ENCODE measurements at places on chromosomes 2 and 18.

GRCh38 chr2:125386074-125386473, 1269.9 kb upstream of the GYPC start:
- H3K27ac ChIP-seq = no peak overlapping the region
- H3K4me1 ChIP-seq = no peaks in the 10 kb centered on the region
- H3K4me3 ChIP-seq = no peak overlapping the region
- no peak for DNase-seq
- no peaks in the 10 kb centered on the region for H3K36me3 ChIP-seq

DNA sequence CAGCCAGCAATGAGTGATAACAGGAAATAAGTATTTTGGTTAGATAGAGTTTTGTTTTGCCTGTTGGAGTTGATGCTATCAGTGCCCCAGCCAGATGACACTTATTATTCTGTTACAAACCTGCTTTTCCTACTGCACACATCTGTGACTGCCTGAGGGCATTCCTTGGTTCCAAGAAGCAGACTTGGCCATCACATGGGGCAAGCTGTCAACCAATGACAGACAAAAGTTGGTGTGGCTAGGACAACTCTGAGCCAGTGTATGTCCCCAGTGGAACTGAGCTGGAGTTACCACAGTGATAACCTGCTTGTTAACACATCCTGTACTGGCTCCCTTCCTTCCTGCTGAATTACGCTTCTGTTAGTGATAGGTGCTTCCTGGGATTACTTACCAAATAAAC, 54.5 kb downstream of the FAM171B start:
- H3K27ac ChIP-seq = no peak overlapping the region
- no peaks in the 10 kb centered on the region for H3K27me3 ChIP-seq
- no peak overlapping the region for H3K4me3 ChIP-seq
- DNase-seq = no peak
- no peaks in the 10 kb centered on the region for H3K36me3 ChIP-seq
- H3K4me1 ChIP-seq = no peaks in the 10 kb centered on the region

GRCh38 chr2:162646794-162647193, 191.8 kb downstream of the KCNH7 start:
- H3K4me1 ChIP-seq = no peaks in the 10 kb centered on the region
- no peak overlapping the region for H3K27ac ChIP-seq
- no peaks in the 10 kb centered on the region for H3K27me3 ChIP-seq
- no peaks in the 10 kb centered on the region for H3K36me3 ChIP-seq
- no peak overlapping the region for H3K4me3 ChIP-seq
- DNase-seq = no peak

DNA sequence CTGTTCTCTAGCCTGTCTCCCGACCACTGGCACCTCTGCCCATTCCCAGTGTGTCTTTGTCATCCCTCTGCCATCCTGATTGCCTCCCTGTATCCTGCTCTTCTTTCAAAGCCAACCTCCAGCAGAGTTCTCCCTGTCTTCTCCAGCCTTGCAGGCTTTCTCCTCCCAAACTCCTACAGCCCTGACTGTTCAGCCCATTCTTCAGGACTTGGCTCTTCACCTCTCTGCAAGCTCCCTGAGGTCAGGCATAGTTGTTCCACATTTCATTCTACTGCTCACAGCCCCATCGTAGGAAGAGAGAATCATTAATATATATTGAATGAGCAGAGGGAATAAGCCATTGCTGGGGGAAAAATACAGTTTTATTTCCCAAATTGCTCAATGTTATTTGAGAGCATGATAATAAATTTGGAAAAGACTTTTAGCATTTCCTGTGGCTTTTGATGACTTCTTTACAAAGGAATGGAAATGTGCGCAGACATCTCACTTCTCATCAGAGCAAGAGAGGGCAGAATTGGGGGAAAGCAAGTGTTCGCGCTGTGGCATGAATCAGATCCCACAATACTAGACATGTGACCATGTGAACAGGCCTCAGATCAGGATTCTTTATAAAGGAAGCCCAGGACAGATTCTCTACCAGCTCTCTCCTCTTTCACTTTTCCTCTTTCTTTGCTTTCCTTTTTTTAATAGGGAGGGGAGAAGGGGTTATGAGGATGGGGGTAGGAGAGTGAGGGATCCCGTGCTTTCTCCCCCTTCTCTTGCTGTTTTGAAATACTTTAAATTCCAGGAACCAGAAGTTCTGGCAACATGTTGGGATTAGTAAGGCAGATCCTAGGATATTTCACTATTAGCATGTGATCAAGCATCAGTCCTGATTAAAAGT, 37.4 kb downstream of the EPAS1 start:
- DNase-seq = no peak
- no peaks in the 10 kb centered on the region for H3K27me3 ChIP-seq
- H3K27ac ChIP-seq = peak overlapping the region; percentile 70
- H3K4me3 ChIP-seq = peak overlapping the region; percentile 26
- peaks cover 86% of the 10 kb centered on the region for H3K4me1 ChIP-seq
- H3K36me3 ChIP-seq = no peaks in the 10 kb centered on the region

GRCh38 chr2:182611009-182611408, 105.0 kb upstream of the DNAJC10 start:
- no peaks in the 10 kb centered on the region for H3K36me3 ChIP-seq
- H3K27me3 ChIP-seq = no peaks in the 10 kb centered on the region
- no peak overlapping the region for H3K27ac ChIP-seq
- no peak for DNase-seq
- no peaks in the 10 kb centered on the region for H3K4me1 ChIP-seq

GRCh38 chr2:218648787-218649100, 10.7 kb downstream of the ZNF142 start:
- no peak overlapping the region for H3K4me3 ChIP-seq
- H3K4me1 ChIP-seq = no peaks in the 10 kb centered on the region
- no peak for DNase-seq

GRCh38 chr2:62071126-62071598, 124.8 kb upstream of the B3GNT2 start:
- H3K27ac ChIP-seq = no peak overlapping the region
- no peaks in the 10 kb centered on the region for H3K4me1 ChIP-seq
- DNase-seq = no peak
- H3K4me3 ChIP-seq = no peak overlapping the region
- peaks cover 4% of the 10 kb centered on the region for H3K36me3 ChIP-seq
